ENCODE measurements at places on chromosomes 16 and 17.

DNA sequence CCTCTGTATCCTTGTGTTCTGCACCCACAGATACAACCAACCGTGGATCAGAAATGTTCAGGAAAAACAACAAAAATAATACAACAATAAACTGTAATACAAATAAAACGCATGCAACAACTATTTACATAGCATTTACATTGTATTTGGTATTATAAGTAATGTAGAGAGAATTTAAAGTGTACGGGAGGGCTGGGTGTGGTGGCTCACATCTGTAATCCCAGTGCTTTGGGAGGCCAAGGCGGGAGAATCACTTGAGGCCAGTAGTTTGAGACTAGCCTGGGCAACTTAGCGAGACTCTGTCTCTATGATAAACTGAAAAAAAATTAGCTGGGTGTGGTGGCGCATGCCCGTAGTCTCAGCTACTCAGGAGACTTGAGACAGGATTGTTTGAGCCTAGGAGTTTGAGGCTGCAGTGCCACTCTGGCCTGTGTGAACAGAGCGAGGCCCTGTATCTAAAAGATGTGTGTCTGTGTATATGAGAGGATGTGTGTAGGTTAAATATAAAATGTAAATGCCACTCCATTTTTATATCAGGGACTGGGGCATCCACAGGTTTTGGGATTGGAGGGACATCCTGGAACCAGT lies 13.3 kb downstream of the SEC14L1 start:
- no peak for DNase-seq

DNA sequence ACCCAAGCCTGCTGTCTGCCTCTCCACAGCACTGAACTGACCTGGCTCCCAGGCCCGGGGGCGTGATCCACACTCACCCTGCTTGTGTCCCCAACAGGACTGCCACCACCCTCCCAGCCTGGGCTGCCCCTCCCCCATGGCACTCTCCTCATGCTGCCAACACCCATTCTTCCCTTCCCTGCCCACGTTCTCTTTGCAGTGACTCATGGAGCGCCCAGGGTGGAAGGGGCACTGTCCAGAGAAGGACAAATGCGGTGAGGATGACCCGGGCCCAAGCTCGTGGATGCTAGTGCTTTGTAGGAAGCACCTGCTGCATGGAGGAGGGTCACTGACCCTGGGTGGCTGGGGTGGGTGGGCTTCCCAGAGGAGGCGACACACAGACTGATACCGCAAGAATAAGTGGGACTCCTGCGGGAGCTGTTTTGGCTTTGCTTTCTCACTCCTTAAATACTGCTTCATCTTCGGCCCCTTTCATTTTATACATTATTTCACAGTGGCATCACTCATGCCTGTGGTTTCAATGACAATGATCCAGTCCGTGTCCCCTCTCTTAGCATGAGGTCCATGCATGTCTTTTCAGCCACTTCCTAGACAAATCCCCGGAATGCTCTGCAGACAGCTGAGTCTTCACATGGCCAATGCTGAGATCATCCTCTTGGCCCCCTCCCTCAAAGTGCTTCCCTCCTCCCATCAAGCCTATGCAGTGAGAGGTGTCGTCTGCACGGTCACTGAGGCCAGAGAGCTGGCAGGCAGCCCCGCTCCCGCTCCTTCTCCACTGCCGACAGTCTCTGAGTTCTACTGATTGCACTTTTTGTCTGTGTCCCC lies 17.6 kb downstream of the CDK5R1 start:
- peak; percentile 51 for DNase-seq

DNA sequence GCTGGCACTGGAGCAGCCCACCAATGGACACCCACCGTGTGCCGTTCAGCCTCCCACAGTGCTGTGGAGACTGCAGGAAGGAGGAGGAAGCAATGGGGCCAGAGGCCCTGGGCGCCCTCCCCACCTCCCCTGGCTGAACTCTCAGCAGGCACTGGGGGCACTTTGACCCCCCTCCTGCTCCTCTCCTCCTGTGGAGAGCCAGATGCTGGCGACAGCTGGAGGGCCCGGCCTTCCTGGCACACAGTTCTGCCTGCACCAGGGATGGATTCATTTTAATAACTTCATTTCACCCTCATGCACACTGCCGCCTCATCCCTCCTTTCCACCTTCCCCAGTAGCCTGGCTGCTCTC lies 6.0 kb downstream of the NXPH3 start:
- no peak for DNase-seq

GRCh38 chr16:67707210-67707609 lies 11.9 kb downstream of the GFOD2 start:
- no peak for DNase-seq

DNA sequence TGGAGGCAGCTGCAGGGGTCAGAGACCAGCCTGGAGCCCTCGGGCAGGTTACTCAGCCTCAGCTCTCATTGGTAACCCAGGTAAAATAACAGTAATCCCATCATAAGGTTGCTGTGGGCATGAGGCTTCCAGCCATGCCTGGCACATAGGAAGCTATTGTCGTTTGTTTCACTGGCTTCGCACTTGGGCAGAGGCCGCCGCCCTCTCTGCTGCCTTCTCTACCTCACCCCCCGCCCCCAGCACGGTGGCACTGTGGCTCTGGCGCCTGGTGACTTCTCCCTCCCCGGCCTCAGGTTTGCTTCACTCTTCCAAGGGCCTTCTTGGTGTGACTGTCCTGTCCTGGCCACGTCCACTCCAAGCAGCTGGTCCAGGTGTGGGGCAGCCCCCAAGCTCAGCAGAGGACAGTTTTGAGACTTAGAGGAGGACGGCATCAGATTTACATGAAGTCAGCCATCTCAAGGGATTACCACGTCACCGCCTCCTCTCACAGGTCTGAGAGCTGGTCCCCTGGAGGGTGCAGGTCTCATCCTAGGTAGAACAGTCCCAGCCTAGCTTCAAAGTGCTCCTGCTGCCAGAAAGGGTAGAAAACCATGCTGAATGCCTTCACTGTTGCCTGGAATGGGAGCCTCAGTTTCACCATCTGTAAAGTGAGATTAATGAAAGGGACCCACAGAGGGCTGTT lies 34.8 kb downstream of the SREBF1 start:
- DNase-seq: no peak

DNA sequence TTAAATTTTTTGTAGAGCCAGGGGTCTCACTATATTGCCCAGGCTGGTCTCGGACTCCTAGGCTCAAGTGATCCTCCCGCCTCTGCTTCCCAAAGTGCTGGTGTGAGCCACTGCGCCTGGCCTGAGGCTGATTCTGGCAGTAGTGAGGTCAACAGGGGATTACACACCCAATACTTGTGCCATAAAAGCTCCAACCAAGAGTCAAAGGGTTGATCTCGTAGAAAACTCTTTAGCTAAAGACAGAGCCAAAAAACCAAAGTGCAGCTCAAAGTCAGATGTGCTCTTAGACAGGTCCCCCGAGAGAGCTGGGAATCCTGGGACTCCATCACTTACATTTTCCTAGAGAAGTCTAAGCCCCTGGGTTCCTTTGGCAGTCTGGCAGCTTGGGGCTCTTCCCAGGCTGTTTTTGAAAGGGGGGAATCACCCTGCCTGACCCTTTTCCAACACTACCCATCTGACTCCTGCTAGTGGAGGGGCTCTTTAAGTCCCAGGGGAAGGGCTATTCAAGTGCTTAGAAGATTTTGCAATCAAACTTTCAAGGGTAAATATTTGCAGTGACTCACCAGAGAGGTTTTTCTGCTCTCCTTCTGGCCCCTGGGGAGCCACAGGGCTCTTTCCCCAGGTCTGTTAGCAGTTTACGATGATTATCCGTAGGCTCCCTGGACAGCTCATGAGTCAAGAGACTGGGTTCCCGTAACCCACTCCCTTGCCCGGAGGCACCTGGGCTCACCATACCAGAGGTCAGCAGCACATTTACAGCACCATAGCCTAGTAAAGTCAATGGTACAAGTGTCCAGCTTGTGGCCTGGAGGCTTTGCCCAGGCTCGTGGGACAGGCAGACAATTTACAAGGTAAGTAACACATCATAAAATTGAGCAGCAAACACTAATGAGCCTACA lies 408.7 kb downstream of the SLC39A11 start:
- DNase-seq: peak; percentile 92

GRCh38 chr17:57550668-57551315 lies 194.3 kb downstream of the CCDC182 start:
- no peak for DNase-seq

DNA sequence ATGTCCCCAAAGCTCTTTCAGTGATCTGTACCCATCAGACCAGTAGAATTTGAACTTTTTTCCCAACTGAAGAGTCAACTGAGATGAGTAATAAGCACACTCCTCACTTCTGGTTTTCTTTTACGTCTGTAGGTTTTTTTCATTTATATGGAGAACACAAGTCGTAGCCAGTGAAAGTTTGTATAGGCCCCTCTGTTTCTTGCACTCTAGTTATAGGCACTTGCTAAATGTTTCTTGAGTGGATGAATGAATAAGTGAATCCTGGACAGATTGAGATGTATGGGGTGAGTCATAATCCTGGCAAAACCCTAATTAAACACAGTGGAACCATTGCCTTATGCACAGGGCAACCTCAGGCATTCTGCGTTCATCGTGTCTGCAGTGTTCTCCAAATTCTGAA lies 193.7 kb upstream of the TBX2 start:
- DNase-seq: no peak

DNA sequence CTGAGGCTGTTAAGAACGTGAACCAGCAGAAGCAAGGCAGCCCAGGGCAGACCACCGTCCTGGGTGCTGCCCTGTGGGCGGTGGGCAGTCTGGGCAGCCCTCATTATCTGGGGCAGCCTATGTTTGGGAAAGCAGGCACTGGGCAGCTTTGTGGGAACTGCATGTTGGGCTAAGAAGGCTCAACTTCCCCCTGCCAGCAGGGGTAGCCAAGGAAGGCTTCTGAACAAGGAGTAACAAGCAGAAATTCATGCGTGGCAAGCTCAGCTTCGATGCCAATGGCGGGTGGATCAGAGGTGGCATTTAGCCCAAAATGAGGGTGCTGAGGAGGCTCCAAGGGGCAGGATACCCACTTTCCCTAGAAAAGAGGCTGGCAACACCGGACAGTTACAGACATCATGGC lies 42.7 kb upstream of the METRNL start:
- no peak for DNase-seq

DNA sequence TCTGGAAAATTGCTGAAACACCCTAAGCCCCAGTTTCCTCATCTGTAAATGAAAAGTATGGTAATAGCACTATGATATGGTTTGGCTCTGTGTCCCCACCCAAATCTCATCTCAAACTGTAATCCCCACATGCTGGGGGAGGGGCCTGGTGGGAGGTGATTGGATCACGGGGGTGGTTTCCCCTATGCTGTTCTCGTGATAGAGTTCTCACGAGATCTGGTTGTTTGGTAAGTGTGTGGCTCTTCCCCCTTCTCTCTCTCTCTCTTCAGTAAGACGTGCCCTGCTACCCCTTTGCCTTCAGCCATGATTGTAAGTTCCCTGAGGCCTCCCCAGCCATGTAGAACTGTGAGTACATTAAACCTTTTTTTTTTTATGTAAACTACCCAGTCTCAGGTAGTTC lies 490.7 kb downstream of the TMEM114 start:
- DNase-seq: no peak

DNA sequence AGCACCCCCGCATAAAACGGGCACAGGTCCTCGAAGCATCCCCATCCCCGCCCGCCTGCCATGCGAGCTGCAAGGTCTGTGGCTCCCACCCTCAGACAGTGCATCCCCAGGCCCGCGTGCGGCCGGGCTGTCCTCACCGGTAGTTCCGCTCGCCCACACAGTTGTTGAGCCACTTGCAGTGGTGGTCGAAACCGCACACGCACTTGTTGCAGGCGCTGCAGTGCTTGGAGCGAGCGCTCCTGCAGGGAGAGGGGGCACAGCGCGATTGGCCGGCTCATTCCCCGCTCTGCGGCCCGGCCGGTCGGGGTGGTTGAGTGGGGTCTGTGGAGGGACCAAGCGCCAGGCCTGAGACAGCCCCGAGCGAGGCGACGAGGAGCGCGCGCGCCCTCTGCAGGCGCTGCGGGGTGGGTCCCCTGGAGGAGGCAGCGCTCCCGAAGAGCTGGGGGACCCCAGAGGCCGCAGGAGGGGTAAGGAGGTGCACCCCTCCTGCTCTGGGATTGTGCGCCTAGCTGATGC lies 6.0 kb upstream of the TPPP3 start:
- no peak for DNase-seq

- peak; percentile 33 for DNase-seq
These were observed 276.5 kb downstream of the XYLT1 start for GRCh38 chr16:17194190-17194780.

DNA sequence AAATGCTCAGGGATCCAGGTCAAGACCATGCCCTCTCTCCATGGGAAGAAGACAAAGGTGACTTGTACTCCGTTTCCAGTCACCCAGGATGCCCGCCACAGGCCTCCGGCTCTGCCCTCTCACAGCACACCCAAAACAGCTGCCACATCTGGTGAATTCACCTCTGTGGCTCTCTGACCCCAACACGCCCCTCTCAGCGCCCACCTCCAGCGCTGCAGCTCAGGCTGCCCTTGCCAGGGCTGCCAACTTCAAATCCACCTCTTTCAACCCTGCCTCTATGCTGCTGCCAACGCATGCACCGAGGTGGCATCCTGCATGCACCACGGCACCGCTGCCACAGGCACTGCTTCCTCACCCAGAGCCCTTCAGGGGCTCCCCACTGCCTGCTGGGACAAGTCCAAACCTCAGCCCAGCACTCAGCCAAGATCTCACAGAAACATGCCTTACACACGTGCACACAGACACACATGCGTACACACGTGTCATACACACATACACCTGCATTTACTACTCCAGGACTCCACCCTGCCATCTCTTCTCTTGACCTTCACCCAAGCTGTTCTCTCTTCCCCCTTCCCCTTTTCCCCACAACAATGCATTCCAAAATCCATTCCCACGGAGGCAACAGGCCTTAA lies 7.5 kb downstream of the HID1 start:
- no peak for DNase-seq

DNA sequence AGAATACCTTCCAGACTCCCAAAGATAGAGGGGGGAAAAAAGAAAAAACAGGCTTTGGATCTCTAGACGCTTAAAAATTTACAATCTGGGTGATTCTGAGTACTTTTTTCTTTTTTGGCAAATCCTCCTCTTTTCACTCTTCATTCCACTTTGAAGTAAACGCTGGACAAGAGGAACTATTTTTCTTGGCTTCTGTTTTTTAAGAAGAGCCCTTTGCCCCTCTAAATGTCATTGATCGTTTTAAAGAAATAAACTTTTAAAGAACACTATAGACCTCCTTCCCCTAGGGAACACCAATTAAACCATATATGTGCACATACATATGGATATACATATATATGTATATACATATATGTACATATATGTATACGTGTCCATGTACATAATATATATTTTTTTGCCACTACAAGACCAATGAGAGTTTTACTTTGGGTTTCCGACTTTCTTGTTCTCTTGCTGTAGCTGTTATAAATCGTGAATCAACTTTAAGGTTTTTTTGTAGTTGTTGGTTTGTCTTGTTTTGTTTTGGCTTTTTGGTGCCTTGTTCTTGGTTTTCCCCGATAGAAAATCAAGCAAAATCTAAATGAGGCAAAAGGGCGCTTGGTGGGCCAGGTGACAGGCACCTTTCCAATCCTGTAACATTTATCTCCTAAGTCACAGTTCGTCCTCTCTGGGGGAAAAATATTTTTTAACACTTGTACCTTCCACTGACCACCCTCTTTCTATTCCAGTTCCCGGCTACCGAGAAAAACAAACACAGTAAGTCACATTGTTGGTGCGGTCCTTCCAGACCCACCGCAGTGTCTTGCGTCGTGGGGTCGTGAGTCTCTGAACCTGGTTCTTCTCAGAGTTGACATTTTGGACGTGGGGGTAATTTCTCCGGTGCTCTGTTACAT lies 4.4 kb downstream of the FOXF1 start:
- DNase-seq: no peak

- DNase-seq: no peak
These were observed 48.5 kb downstream of the TEKT5 start for GRCh38 chr16:10646228-10646580.
